NCI-H146 (cell line): ENCODE measurements at places on chromosomes 3 and 15.

- DNase-seq: no peak
Measured at GRCh38 chr15:91884606-91885005, 31.1 kb downstream of the SLCO3A1 start.

DNA sequence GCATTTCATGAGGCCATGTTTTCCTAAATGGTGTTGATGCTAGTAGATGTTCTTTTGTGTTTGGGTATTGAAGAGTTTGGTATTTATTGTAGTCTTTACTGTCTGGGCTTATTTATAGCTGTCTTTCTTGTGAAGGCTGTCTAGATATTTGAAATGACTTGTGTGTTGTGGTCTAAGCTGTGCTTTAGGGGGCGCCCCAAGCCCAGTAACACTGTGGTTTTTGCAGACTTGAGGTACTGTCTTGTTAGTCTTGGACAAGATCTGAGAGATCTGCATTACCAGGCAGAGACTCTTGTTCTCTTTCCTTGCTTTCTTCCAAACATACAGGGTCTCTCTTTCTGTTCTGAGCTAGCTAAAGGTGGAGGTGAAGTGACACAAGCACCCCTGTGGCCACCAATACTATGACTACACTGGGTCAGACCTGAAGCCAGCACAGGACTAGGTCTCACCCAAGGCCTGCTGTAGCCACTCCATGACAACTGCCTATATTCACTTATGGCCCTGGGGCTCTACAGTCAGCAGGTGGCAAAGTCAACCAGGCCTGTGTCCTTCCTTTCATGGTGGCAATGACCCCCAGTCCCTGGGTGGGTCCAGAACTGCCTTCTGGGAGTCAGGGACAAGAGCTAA is 152.1 kb upstream of the TBC1D5 start:
- DNase-seq: peak; percentile 22

DNA sequence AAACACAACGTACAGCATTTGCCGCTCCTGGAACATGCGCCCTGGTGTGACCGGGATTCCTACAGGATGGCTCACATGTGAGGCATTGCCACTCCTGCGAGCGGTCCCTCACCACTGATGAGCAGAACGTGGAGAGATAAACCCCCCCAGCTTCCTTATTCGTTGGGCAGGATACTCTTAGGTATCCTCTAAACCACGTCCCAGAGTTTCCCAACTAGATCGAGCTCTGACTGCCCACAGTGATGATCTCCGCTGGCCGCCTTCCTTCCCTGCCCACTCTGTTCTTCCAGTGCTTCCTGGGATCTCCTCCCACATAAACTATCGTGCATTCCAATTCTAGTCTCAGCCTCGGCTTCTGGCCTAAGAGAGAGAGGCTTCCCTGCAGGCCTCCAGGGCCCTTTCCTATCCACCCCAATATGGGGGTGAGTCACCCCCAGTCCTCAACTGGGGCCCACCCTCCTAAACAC is 91.8 kb downstream of the TOP2B start:
- no peak for DNase-seq

GRCh38 chr3:49131040-49131439 is 1.8 kb downstream of the LAMB2 start:
- no peak for DNase-seq

DNA sequence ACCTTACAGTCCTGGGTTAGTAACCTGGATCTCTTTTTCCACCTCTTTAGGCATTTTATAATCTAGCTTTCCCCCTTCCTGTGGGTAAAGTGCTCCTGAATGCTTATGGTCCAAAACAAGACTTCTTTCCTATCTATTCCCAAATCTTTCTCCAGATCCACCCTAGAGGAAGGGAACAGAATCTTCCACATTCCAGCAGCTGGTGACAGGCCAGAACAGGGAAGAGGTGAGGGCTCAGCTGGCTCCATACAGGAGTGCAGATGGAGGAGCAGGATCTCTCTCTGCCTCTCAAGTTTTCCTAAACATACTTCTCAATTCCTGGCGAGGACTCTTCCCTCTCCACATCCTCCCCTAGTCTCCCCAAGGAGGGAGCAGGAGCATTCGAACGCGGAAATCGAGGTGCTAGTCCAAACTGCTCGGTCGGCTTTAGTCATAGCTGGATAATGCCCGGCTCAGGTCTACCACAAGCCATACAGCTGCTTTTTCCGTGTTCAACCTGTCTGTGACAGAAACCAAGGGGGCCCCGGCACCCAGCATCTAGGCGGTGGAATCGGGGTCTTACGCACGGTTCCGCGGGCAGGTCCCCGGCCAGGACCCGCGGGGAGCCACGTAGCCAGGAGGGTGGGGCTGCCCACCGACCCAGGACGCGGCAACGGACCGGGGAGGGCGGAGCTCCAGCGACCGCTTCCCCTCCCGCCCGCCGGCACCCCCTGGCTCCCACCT is 4.0 kb downstream of the RASSF1 start:
- no peak for DNase-seq

- DNase-seq: no peak
Measured at GRCh38 chr3:195754141-195754540, 33.4 kb downstream of the MUC20 start.

DNA sequence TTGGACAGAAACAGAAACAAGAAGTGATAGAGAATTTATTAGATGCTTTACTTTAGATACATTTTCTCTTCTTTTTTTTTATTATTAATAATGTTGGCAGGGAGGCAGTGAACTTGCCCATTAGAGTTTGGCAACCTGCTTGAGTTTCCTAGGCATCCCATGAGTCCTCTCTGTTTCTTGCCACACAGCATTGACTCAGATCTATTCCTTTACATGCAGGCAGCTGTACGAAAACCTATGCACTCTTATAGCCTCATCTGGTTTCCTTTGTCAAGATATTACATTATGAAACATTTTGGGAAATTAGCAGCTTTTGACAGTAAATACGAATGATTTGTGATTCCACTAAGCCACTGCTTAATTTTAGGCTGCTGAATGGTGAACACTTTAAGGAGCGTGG is 23.3 kb downstream of the IL1RAP start:
- no peak for DNase-seq

GRCh38 chr15:92277776-92278175 is 115.9 kb upstream of the ST8SIA2 start:
- no peak for DNase-seq

- no peak for DNase-seq
Measured at GRCh38 chr3:158403013-158403412, 168.0 kb upstream of the MLF1 start.

GRCh38 chr3:43152649-43153048 is 46.8 kb upstream of the POMGNT2 start:
- DNase-seq: no peak

DNA sequence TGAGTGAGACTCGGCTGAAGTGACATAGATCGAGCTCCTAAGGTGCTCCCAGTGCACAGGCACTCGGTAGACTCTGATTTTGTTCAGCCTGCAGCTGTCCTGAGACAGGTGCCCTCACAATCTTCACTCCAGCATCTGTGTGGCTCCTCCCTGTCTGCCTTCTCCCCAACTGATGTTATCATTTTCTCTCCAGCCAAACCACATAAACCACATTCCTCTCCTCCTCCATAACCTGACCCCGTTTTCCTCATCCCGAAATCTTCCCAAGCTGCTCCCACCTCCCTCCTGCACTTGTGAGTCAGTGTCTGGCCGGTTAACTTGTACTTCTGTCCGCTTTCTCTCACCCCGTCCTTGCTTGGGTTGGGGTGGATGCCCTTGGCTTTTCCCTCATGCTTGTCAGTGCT is 93.3 kb upstream of the HACD2 start:
- DNase-seq: no peak

- no peak for DNase-seq
Measured at GRCh38 chr3:169781209-169781855, 8.1 kb downstream of the MYNN start.

DNA sequence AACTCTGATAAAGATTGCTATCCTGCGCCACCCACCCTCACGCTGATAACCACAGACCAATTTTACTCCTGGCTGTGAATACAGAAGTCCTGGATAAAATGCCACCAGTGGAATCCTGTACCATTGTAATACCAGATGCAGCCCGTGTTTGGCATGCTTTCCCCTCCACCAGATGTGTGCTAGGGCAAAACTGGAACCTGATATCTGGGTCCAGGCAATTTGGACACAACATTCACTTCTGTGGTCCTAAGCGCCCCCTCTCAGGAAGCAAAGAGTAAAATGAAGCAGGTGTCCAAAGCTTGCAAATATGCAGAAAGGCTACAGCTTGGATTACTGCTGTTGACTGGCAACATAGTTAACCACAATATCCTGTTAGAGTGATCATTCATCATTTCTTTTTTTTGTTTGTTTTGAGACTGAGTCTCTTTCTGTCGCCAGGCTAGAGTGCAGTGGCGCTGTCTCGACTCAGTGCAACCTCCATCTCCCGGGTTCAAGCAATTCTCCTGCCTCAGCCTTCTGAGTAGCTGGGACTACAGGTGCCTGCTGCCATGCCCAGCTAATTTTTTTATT is 32.8 kb downstream of the LOXL1 start:
- DNase-seq: no peak

DNA sequence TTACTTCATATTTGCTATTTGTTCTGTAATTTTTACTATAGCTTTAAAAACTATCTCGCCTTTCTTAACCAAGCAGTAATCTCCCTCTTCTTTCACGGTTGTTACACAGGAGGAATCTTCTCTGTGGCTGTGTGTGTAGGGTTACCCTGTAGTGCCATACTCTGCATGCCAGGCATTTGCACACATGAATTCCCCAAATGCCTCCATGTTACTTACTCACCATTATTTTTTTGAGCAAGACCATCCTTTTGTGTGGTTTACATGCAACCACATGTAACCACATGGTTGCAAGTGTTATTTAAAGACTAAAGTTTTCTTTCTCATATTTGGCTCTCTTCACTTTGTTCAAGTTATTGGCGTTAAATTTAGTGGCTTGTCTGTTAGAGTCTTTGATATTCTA is 45.5 kb downstream of the HPS3 start:
- no peak for DNase-seq

GRCh38 chr3:126961191-126961790 is 21.6 kb upstream of the PLXNA1 start:
- no peak for DNase-seq

GRCh38 chr15:81373775-81374395 is at the start of gene TMC3:
TMC3 (minus strand) TSS chr15:81374213; CDS start chr15:81374077, 136 bp downstream.
- DNase-seq: no peak

- no peak for DNase-seq
Measured at GRCh38 chr3:79870313-79870620, 102.5 kb upstream of the ROBO1 start.

DNA sequence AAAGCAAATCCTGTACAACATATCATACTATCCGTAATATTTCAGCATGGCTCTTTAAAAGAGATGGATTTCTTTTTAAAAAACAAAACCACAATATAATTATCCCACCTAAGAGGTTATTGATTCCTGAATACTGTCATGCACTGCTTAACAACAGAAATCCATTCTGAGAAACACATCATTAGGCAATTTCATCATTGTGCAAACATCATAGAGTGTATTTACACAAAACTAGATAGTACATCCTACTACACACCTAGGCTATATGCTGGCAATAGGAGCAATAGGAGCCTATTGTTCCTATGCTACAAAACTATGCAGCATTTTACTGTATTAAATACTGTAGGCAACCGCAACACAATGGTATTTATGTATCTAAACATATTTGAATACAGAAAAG is 242.0 kb downstream of the NEK10 start:
- peak; percentile 79 for DNase-seq

GRCh38 chr3:117356091-117356705 is 646.6 kb downstream of the TUSC7 start:
- DNase-seq: peak; percentile 68

DNA sequence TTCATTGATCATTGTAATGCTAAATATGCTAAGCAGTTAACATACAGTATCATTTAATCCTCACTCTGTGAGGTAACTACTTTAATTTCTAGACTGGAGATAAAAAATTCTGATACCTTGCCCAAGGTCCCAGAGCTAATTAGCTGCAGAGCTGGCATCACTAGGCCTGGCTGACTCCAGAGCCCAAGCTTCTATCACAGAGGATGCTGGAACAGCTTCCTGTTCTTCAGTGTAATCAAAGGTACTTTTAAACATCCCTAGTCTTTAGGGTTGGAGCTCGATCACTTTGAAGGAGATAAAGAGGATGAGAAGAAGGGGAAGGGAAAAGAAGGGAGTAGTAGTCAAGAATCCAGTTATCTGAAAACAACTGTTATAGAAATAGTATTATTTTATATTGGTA is 37.1 kb upstream of the BOC start:
- no peak for DNase-seq

GRCh38 chr3:115272036-115272824 is 125.1 kb upstream of the ZBTB20 start:
- peak; percentile 98 for DNase-seq

- DNase-seq: no peak
Measured at GRCh38 chr15:36571301-36571700, 8.1 kb upstream of the CDIN1 start.

DNA sequence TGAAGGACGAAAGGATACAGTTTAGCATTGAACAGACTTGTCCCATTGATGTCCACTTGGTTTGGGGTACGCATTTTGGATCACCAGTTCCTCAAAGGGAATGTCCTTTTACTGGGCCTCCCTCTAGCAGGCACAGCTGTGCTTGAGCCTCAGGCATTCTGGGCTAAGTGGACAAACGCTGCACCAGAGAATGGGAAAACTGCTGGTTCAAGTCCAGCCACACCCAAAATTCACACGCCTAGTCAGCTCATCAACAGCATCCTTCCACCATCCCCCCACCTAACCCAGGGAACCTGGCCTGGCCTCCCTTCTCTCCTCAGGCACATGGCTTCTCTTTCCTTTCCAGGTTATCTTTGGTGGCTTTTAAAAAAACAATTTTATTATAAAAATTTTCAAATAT is 59.1 kb upstream of the ALDH1A3 start:
- DNase-seq: no peak

DNA sequence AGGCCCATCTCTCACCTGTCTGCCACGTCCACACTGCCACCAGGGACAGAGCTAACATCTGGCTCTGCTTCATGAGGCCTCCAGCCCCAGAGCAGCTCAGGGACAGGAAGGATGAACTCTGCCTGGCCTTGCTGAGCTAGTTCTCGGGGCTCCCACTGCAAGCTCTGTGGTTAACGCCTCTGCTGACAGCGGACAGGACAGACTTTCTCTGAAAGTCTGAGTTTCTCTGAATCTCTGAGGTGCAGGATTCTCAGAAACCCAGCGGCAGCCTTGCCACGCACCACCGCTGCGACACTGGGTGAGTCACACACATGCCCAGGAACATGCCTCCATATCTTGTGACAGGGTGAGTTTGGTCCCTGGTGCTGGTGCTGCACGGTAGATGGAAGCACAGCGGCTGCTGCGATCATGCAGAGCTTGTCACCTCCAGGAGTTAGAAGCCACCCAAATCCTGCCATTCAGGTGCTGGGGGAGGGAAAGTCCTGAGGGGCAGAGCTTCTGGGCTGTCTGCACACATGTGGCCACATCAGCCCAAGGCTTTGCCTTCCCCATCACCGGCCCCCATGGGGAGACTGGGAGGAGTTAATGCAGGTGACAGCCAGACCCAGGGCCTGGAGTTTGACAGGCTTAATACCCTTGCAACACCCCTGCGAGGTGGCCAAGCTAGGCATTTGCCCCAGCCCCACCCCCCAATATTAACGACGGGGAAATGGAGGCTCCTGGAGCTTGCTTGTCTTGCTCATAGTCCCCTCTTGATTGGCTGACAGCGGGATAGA is 267.0 kb downstream of the PLCL2 start:
- DNase-seq: no peak
